SIG-M5 (cell line): ENCODE measurements at places on chromosomes 7 and 10.

- no peak for DNase-seq
Observed at GRCh38 chr10:734481-734880, 45.0 kb upstream of the DIP2C start.

GRCh38 chr7:37741776-37742175 is 58.2 kb downstream of the GPR141 start:
- DNase-seq = no peak

DNA sequence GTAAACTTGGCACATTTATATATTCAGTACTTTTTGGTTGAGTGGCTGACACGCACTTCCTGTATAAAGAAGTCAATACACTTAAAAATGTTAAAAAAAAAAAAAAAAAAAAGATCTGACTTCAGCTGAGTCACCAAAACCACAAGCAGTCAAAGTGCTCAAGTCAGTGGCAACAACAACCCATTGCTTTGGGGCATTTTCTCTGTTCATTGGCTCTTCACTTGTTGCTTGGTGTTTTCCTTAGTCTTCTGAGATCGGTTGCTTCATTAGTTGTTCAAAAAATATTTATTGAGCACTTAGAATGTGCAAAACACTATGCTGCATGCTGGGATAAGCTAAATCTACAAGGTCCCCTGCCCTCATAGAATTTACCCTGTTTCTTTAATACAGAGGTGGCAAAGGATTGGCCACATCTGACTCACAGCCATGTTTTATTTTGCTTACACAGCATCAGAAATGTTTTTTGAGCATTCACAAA is 63.7 kb downstream of the ZNRF2 start:
- peak; percentile 73 for DNase-seq

- no peak for DNase-seq
Observed at GRCh38 chr7:148395352-148395811, 195.2 kb upstream of the C7orf33 start.

DNA sequence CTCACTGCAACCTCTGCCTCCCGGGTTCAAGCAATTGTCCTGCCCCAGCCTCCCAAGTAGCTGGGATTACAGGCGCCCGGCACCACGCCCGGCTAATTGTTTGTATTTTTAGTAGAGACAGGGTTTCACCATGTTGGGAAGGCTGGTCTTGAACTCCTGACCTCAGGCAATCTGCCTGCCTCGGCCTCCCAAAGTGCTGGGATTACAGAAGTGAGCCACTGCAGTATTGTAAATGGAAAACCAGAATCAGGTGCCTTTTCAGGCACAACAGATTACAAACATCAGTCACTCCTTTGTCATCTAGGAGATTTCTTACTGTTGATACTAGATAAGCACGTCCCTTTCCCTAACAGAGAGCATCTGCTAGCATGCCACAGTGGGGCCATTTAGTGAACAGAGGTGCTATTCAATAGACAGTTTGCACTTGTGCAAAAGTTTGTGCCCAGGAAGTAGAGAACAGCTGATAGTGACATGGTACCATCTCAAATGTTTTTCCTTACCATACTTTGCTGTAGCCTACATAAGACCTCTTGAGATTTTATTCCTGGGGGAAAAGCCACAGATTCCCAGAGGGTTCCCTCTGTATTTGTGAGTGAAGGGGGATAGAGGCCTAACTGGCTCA is 24.5 kb upstream of the WAC start:
- DNase-seq = no peak

DNA sequence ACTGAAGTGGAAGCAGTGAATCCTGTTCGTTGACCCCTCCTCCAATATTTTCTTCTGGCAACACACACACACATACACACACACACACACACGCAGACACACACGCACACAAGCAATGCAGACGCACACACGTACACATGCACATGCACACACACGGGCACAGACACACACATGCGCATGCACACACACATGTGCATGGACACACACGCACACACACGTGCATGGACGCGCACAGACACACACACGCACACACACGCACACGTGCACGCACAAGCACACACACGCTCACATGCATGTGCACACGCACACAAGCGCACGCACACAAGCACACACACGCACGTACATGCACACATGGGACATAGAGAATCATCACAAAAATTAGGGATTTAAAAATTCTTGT is 488.2 kb upstream of the TPK1 start:
- DNase-seq = no peak

- DNase-seq = no peak
Observed at GRCh38 chr7:20404320-20404719, 73.6 kb downstream of the ITGB8 start.

- no peak for DNase-seq
Observed at GRCh38 chr10:98268694-98269431, 869 bp upstream of the LOXL4 start.

GRCh38 chr7:141551094-141551781 is at the start of gene AGK:
TSS of gene AGK (plus strand) at chr7:141551410. CDS start at chr7:141555467, 4,057 bp downstream.
- DNase-seq = no peak

GRCh38 chr10:5540080-5540479 is 15.3 kb downstream of the CALML3 start:
- DNase-seq = no peak

- no peak for DNase-seq
Observed at GRCh38 chr7:110317541-110318265, 773.2 kb upstream of the LRRN3 start.

GRCh38 chr10:14397066-14397465 is 66.3 kb upstream of the FRMD4A start:
- DNase-seq = no peak

DNA sequence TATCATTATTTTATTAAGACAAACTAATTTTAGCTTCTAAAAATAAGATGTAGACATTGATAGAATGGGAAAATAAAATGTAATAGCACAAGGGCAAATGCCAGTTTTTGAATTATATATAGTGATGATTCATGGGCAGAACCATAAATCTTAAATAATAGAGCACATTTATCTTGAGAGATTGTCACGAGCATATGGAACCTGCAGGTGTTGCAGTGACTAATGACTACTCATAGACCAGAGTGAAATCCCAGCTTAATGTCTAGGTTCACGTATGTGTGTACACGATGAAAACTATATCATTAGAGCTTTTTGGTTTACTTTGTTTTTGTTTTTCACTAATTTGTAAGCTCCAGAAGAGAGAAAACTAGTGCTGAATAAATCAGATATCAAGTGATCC is 150.2 kb upstream of the CACNA2D1 start:
- DNase-seq = no peak

- DNase-seq = no peak
Observed at GRCh38 chr10:8444630-8445029, 390.1 kb downstream of the GATA3 start.

- DNase-seq = no peak
Observed at GRCh38 chr7:27183682-27184336, 1.2 kb downstream of the HOXA11 start.

GRCh38 chr10:99461230-99461629 is 30.8 kb upstream of the GOT1 start:
- DNase-seq = no peak

GRCh38 chr10:44033008-44033407 is 351.9 kb downstream of the CXCL12 start:
- DNase-seq = no peak

DNA sequence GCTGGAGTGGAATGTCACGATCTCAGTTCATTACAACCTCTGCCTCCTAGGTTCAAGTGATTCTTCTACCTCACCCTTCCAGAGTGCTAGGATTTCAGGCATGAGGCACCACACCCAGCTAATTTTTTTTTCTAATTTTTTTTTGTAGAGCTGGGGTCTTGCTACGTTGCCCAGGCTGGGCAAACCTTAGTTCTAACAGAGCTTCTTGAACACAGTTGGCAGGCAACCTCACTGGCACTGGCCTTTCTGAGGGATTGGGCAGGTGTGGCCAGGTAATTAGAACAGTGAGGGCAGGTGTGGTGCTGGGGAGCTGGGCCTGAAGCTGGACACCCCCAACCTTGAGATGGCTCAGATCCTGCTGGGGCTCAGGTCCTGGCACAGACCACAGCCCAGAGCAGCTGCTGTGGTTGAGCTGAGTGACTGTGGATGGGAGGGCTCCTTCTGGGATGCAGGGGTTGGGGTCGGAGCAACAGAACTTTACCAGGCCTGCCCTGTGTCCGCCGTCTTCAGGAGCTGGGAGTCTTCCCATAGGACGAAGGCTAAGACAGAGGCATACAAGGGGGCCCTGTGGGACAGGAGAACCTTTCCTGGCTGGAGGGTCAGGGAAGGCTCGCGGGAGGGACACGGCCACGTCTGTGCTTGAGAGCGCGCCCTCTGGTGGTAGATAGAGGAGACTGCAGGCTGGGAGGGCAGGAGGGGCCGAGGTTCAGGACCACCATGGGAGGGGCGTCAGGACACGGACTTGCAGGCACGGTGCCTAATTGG is 48.2 kb downstream of the COL26A1 start:
- no peak for DNase-seq

DNA sequence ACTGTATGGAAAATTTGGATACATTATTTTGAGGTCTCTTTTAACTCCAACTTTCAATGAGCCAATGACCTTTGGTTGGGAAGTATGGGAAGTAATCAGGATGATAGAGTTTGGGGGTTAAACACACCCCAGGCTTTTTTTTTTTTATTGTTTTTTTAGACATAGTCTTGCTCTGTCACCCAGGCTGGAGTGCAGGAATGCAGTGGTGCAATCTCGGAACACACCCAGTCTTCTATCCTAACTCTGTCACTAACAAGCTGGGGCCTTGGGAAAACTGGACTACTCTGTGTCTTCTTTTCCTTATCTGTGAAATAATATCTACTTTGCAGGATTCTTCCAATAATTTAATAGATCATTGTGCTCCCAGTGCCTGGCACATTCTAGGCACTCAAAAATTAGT is 37.6 kb upstream of the AGBL3 start:
- no peak for DNase-seq

DNA sequence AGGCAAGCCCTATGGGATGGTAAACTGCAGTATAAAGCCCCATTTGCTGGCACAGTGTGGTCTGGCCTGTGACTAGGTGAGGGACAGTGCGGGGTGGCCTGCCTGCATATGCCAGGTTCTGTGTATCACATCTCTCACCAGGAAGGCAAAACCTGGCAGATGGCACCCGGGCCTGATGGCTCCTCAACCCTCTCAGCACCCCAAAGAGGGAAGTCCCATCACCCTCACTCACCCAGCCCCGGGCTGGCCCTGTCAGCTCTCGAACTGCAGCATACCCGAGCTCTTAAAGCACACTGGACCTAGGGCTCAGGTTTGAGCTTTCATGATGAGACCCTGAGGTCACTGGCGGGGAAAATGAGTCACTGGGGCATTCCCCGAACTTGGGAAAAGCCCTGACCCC is 130.5 kb downstream of the LHPP start:
- no peak for DNase-seq

- DNase-seq = no peak
Observed at GRCh38 chr10:104906112-104906511, 265.0 kb downstream of the SORCS3 start.

DNA sequence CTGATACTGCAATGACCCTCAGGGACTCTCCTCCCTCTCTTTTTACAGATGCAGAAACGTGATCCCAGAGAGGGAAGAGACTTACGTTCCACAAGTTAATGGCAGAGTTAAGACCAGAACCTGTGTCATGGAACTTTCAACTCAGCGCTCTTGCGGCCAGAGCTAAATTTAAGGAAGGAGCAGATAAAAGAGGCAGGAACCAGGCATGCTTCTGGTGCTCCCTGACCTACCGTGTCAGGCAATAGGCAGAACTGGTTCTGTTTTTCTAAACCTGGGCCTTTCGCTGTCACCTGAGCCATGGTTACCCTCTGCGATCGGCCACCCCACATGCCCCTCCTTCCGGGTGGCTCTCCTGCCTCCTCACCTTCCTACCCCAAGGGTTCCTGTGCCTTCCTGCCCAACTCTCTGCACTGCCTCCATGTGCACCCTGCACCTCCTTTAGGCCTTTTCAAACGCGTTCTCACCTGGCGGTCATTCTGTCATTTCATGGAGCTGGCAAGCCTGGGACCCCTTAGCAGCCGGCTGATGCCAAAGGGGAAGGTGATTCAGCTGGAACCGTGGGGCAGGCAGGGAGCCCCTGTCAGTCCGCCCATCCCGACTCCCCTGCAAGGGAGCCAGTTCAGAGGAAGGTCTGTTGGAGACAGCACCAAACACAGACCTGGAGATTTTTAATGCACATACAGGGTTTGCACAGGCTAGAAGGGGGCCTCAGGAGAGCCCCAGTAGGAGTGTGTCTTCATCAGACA is 7.7 kb upstream of the GBX1 start:
- no peak for DNase-seq

- no peak for DNase-seq
Observed at GRCh38 chr10:92811986-92812385, 36.3 kb upstream of the EXOC6 start.

DNA sequence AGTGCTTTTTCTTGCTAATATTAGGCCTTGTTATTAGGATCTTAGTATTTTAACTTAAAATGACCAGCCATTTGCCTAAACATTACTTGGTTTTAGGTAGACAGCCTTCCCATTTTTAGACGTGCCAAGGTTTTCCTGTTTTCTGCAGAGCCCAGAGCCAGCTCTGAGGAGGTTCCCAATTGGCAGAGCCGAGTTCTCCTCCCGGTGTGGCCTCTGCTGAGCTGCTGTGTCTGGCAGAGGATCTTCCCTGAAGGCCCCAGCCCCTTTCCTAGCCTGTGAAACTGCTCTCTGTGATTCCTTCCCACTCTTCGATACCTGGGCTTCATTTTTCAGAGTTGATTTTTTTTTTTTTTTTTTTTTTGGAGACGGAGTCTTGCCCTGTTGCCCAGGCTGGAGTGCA is 91.4 kb downstream of the EEPD1 start:
- DNase-seq = no peak

DNA sequence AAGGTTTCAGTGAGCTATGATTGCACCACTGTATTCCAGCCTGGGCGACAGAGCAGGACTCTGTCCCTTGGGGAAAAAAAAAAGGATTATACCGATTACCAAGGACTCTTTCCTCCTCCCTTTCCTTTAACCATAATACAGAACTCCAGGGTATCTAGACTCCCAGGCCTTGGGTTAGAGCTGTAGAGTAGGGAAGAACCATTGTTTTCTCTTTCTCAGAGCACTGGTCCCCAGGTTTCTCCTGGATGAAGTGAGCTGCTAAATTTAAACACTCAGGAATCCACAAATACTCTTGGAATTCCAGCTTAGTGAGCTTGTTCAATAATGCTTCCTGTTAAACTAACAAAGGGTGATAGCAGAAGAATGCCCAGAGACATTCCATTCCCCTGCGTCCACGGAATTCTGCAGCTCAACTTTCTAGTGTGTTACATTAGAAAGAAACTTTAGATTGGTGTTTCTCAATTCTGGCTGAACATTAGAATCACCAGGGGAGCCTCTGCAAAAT is 14.6 kb upstream of the RPEL1 start:
- DNase-seq = no peak

GRCh38 chr10:11162828-11163599 is 145.3 kb downstream of the CELF2 start:
- peak; percentile 98 for DNase-seq

DNA sequence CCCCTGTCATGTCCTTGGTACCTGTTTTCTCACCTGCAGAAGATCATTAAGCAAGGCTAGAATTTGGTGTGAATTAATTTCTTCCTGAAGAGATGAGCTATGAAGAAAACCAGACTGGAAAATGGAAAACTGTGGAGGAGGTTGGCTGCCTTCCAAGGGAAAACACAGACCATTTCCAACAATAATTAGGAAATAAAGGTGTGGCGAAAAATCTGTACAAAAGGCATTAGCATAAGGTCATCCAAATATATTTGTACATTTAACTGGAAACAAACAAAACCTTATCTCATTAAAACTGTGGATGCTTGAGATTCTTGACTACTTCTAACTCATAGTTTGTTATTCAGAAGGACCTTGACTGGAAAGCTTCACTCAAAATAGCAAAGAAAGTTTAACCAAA is 1.7 kb downstream of the STN1 start:
- no peak for DNase-seq

GRCh38 chr7:15821484-15822427 is 135.3 kb upstream of the MEOX2 start:
- DNase-seq = no peak

- DNase-seq = no peak
Observed at GRCh38 chr10:130022511-130023299, 58.6 kb upstream of the EBF3 start.
